ELF-1 (cell line): ENCODE measurements at places on chromosomes 13 and 19.

GRCh38 chr19:48591021-48591420 lies 15.5 kb upstream of the SPACA4 start:
- DNase-seq: peak; percentile 39

- DNase-seq: peak; percentile 15
These were observed 106.9 kb downstream of the POSTN start for GRCh38 chr13:37491661-37492060.

GRCh38 chr13:51958217-51958547 lies 53.1 kb downstream of the ATP7B start:
- DNase-seq: no peak

- no peak for DNase-seq
These were observed 165.4 kb downstream of the KCTD12 start for GRCh38 chr13:76720821-76721220.

- DNase-seq: no peak
These were observed 216.5 kb downstream of the DCLK1 start for GRCh38 chr13:35914662-35915061.

DNA sequence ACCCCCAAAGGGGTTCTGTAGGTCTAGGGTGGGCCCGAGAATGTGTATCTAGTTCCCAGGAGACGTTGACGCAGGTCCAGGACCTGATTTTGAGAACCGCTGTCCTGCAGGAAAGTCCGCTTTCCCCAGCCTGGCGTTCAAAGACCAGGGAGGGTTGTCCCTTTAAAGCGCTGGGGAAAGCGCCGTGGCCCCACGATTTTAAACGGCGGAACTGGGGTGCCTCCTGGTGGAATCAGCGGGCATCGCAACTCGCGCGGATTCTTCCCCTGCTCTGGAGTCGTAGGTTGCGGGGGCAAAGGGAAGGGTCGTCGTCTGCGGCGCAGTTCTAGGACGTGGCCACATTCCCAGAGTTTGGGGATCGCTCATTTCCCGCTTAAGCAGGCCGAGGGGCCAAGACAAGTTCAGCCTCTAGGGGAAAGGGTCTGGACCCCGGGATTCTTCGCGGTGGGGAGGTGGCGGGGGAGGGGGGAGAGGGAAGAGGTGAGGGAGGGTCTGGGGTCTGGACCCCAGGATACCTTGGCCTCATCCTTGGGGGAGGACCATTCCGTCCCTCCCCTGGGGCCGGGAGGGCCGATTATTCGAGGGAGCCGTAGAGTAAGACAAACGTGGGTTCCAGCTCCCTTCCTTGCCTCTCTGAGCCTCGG lies 7.7 kb downstream of the PNMA8B start:
- DNase-seq: peak; percentile 92

- no peak for DNase-seq
These were observed 43.2 kb downstream of the N4BP2L2 start for GRCh38 chr13:32495429-32495828.

GRCh38 chr19:24048261-24048660 lies 38.7 kb upstream of the ZNF254 start:
- DNase-seq: no peak

- no peak for DNase-seq
These were observed 7.8 kb upstream of the HIF3A start for GRCh38 chr19:46288896-46289588.

DNA sequence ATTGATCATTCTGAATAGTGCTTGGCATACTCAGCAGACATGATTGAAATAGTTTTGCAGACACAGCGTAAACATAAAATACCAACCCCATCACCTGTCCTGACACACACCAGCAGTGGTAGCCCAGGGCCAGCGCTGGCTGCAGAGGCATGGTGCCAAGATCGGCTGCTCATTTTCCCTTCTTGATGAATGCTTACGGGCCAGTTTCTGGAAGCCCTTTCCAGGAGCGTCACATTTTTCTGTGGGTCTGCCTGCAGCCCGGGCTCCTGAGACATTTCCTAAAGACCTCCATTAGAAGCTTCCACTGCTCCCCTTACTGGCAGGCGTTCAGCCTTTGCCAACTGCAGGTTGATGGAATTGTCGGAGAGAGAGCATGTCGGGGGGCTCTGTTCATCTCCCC lies 48.6 kb downstream of the CHST8 start:
- DNase-seq: no peak

- no peak for DNase-seq
These were observed 15.0 kb upstream of the ALOX5AP start for GRCh38 chr13:30720172-30720869.

GRCh38 chr13:109105899-109106298 lies 476.5 kb downstream of the MYO16 start:
- DNase-seq: no peak

- DNase-seq: no peak
These were observed 310.2 kb downstream of the SLITRK5 start for GRCh38 chr13:87981416-87981815.

GRCh38 chr13:21216332-21216731 lies 39.9 kb downstream of the MRPL57 start:
- DNase-seq: peak; percentile 40

DNA sequence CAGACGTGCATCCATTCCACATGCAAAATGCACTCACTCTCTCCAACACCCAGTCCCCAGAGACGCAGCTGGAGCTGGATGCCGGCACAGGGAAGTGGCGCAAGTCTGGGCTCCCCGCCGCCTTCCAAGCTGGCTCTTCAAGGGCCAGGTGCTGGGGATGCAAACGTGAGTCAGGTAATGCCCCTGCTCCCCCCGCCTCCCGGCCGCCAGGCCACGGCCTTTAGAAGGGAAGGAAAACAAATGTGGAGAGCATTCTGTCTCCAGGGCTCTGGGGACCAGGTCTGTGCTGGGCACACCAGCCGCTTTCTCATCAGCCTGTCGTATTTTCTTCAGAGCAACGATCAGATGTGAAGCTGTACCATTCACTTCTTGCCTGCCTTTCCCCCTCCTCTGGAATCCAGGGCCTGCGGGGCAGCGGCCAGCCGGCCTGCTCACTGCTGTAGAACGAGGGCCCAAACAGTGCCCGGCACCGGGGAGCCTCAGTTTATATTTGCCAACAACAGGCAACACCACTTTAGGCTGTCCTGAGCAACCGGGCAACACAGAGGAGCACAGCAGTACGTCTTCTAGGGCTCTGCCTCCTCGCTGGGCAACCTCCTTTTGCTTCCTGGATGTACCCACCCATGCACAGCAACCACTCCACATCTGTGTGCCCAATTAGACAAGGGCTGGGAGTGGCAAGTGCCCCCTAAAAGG lies 3.8 kb downstream of the RAB20 start:
- no peak for DNase-seq

DNA sequence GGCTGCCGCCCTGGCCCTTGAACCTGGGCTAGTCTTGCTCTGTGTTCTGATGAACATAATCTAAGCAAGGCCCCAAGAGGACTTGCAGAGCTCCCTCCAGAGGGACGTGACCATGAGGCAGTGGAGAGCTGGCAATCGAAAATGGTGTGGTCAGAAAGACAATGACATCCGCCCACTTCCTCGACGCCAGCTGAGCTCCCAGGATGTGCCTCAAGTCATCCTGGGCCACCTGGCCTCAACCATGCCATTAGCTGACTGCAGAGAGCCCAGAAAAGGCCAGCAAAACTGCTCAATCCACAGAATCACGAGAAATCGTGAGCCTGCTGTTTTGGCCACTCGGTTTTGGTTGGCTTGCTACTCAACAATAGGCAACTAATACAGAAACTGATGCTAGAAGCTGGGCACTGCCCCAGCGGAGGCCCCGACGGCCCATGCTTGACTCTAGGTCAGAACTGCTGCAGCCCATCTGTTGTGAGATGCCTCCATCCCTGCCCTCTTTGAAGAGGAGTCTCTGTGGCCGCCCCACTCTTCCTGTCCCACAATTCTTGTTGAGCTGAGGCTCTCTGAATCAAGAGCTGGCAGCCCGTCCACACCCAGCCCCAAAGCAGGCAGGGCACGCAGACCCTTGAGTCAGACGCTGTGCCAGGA lies 53.3 kb downstream of the STK24 start:
- DNase-seq: no peak
